Sigmoid colon (tissue), 7 donors: ENCODE measurements at places on chromosomes 1 and 21. TPM values are rescaled to one million over a fixed set of nuclear protein-coding genes. Genes with fewer than 3 reads are reported as not detected.

The SERPINC1 gene
- polyA plus RNA-seq: not detected

The DNM3 gene
- 0.92 TPM for polyA plus RNA-seq

- DNase-seq: no peak
Measured at GRCh38 chr1:8540971-8541370, 223.1 kb downstream of the SLC45A1 start.

DNA sequence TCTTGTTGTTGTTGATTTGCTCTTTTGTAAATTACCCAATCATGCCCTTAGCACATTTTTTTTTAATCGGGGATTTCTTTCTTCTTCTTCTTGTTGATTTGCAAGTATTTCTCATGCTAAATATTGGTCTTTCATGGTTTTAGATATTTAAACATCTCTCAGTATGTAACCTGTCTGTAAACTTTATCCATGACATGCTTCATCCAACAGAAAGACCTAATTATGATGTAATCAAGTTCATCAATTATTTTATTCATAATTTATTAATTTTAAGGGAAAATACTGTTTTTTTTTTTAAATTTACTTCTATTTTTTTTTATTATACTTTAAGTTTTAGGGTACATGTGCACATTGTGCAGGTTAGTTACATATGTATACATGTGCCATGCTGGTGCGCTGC is 69.8 kb downstream of the TNFSF18 start:
- DNase-seq: no peak

GRCh38 chr1:8607906-8608305 is 209.5 kb downstream of the RERE start:
- DNase-seq: no peak

DNA sequence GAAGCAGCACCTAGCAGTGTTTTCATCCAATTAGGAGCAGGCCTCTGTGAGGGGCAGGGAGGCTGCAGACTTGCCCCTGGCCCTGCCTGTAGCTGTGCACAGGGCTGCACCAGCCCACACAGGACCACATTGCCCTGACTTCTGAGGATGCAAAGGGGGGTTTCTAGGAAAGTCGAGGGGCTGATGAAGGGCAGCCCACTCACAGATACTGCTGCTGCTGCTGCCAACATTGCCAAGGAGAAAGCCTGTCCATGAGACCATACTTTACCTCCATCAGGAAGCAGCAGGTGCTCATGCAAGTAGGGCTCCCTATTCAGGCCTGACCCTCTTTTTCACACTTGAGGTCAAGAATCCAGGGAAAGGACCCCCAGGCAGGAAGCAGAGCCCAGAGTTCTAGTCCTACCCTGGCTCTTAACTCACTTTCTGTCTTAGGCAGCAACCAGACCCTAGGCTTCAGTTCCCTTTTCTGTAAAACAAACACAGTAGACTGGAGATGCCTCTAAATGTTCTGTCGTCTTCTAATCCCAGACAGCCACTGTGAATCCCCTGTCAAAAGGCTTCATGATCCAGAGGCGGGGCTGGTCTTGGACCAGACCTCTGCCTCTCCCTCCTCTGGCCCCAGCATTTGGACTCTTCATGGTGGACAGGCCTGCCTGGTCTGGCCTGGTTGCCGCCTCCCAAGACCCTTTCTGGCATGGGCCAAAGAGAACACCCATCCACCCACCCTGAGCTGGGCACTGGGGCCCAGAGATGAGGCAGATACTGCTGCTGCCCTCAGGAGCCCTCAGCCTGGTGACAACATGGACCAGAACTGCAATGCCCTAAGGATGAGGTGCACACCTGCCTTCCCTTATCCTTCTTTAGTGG is 120.2 kb downstream of the GLIS1 start:
- peak; percentile 40 for DNase-seq

DNA sequence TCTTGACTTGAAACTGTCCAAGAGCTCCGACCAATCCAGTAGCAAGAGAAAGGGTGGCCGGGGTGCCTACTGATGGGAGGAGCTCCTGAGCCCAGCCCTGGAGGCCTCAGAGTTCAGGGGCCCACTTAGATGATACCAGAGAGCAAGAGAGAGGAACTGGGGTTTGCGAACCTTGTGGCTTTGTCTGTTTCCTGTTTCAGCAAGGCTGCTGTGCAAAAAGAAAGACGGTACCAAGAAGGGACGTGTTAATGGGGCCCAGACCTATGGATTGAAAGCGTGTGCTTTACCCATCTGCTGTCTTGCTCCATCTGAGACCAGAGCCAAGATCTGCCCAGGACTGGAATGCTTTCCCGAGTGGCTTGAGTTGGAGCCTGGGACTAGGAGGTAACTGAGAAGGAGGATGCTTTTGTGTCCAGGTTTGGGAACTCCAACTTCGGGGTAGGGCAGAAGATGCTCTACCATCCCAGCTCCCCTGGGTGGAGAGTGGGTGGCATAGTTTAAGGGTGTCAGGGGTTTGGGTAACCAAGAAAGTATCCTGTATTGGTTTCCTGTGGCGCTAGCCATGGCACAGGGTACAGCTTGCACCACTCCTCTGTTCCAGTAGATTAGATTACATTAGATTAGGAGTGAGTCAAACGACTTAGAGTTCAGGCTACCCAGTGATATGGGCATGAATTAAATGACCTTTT is at the start of gene TRAF3IP3:
TSS of gene TRAF3IP3 (plus strand) at position 128 of the 689 bp plus-strand sequence. CDS start 3,987 bp downstream, outside the sequence.
- DNase-seq: no peak
